ENCODE measurements at places on chromosomes 6 and 20. TPM values are rescaled to one million over a fixed set of nuclear protein-coding genes. Genes with fewer than 3 reads are reported as not detected.

The LINC00237 gene
- total RNA-seq: not detected

The TUBB1 gene
- not detected for total RNA-seq

GRCh38 chr6:70973604-70974003 lies 16.7 kb upstream of the B3GAT2 start:
- DNase-seq: no peak

- DNase-seq: no peak
Observed at GRCh38 chr6:163226836-163227485, 187.6 kb upstream of the QKI start.

GRCh38 chr20:14561741-14562221 lies 224.4 kb upstream of the FLRT3 start:
- peak; percentile 78 for DNase-seq

DNA sequence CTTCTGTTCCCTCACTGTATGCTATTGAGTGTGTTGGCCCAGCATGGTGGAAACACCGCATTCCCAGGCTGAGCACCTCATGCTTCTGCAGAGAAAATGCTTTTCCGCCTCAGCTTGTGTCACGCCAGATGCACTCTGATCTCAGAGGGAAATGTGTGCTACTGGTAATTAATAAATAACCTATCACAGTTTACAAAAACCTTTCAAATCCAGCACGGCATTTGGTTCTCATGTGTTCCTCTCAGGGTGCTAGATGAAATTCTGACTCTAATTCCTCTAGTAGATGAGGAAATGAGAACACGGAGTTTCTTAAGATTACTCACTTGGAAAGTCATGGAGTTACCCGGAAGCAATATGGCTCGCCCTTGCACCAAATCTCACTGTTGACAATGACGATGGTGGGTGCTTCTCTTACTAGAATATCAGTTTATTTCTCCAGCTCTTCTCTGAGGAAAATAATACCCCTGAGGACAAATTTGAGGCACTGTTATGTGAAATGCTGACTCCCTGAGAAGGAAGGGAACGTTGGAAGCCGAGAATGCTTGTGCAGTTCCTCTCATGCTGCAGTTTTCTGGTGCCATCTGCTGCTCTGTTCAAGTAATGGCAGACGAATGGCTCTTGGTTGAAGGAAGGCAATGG lies 116.6 kb downstream of the RNF144B start:
- peak; percentile 85 for DNase-seq
